HTR-8/SVneo (cell line): ENCODE measurements at places on chromosomes 6 and 20.

DNA sequence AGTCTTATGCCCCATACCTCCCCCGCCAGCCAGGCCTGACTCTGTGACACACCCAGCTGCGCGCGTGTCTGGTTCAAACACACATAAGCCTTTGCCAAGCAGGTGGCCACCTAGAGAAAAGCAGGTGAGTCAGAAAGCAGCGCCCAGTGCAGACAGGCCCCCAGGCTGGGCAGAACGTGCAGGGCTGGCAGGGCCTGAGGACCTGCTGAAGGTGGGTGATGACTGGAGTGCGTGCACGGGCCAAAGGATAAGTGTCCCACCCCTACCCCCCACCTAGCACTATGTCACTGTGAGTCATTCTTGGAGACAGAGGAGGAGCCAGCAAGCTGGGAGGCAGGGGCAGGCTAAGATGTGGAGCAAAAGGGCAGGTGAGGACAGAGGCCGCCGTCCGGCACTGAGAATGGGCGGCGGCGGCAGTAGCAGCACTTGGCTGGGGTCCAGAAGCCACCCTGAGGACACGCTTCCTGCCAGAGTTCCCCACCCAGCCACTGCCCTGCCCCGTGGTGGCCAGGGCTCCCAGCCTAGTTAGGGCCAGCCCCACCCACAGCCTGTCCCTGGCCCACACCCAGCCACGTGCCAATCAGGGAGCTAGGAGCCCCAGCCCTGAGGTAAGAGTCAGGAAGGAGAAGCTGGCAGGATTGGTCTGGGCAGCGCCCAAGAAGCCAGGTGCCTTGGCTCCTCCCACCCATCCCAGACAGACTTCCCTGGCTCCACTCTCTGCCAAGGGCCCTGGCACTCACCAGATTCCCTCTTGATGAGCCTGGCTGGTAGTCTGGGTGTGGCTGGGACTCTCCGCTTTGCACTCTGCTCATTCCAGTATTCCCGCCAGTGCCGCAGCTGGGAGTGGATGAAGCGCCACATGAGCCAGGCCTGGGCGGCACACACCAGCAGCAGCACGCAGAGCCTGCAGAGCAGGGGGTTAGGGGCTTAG, 72.7 kb downstream of the TRAM2 start:
- peak; percentile 89 for DNase-seq

DNA sequence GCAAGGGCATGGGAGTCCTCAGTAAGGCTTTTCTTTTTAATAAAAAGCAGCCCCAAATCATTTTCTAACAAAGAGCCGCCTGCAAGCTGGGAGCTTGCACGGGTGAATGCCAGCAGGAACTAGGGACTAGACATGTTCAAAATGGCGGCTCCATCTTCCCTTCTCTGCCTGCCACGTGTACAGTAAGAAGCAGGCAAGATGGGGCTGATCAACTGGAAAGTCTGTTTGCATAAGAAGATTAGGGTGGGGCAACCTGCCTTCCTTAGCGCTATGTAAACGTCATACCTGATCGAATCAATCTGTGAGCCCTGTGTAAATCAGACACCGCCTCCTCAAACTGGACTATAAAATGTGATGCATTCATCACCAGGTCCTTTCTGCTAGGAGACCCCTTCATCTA, 299.4 kb upstream of the SOX4 start:
- no peak for DNase-seq

DNA sequence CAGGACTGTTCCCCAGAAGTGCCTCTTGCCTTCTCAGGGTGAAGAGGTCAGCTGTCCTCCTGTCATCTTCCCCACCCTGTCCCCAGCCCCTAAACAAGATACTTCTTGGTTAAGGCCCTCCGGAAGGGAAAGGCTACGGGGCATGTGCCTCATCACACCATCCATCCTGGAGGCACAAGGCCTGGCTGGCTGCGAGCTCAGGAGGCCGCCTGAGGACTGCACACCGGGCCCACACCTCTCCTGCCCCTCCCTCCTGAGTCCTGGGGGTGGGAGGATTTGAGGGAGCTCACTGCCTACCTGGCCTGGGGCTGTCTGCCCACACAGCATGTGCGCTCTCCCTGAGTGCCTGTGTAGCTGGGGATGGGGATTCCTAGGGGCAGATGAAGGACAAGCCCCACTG, 9.8 kb downstream of the PI16 start:
- DNase-seq: no peak

- no peak for DNase-seq
These were observed 665.9 kb upstream of the CITED2 start for GRCh38 chr6:140040396-140040795.

DNA sequence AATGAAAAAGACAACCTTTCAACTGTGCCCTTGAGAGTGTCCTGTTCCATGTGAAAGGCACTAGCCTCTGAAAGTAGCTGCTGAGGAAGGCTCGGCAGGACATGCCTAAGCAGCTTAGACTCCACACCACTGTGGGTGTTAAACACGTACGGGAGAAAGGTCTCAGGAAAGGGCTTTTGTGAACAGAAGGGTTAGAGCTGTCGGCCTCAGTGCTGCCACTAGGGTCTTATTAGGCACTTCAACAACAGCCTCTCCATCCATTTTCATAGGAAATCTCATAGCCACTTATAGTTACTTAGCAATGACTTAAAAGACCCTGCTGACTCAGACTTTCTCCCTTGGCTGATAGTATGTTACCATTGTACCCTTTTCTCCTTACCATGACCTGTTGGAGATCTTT, 662.8 kb downstream of the TBC1D32 start:
- no peak for DNase-seq

DNA sequence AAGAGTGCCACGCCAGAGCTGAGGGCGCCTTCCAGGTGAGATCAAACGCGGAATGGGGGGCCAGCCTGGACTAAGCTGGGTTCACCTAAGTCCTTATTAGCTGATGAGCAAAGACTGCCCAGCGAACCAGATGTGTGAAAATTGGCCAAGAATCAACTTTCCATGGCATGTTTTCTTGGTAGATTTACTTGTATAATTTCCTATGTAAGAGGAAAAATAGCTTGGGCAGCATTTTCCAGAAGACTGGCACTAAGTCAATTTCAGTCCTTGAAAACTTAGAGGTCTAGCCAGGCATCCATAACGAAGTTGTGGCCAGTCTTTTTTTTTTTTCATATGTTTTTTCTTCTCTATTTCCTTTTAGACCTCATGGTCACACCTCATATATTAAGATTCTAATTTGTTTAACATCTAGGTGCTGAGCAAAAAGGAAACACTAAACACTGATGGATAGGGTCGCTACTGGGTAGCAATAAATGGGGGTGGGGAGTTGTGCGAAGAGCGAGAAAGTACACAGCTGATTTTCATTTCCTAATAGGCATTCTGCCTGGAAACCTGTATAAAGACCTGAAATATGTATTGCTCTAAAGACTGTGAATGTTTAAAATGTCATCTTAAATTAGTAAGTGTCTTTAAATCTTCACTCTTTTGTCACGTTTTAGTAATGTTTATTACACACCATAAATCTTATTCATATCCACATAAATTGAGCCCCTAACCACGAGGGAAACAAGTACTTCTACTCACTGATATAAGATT, 188.8 kb downstream of the CD83 start:
- DNase-seq: no peak

- no peak for DNase-seq
These were observed 33.7 kb downstream of the FAM50B start for GRCh38 chr6:3882866-3883265.

- DNase-seq: no peak
These were observed 37.5 kb downstream of the FAM217A start for GRCh38 chr6:4041480-4041879.

DNA sequence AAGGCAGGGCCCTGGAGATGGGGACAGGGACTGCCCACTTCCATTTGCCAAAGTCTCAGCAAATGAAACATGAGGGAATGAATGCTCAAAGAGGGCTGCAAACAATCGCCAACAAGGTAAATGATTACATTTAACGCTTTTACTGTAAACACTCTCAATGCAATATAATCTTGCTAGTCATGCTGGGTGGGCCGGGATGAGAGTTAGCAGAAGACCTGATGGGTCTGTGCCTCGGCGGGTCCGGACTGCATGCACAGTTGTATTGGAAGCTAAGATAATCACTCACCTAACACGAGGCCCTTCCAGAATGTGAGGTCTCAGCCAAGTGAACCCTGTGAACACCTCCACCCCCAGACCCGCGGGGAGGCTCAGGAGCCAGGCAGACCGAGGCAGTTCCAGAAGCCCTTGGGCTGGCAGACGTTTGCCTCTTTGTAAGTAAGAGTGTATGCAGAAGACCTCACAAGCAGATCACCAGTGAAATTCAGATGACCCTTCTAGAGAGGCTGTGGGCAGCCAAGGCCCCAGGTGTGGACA, 4.7 kb upstream of the SLCO4A1 start:
- DNase-seq: no peak

DNA sequence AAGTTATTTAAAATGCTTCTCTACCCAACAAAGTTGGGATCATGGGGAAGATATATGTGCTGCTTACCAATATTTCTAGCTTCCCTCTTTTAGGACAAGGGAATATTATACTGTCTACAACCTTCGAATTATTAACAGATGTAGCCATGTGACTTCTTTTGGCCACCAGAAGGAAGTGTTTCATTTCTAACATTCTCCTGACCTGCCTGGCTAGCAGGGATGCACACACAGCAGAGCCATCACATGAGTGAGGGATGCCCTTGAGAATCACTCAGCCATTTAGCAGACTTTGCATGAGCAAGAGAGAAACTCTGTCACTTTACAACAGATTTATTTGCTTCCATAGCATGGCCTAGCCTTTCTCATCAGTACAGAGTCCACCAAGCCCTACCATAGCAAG, 230.7 kb upstream of the MARCKS start:
- no peak for DNase-seq

GRCh38 chr6:165679326-165679725, 16.3 kb upstream of the PDE10A start:
- no peak for DNase-seq

DNA sequence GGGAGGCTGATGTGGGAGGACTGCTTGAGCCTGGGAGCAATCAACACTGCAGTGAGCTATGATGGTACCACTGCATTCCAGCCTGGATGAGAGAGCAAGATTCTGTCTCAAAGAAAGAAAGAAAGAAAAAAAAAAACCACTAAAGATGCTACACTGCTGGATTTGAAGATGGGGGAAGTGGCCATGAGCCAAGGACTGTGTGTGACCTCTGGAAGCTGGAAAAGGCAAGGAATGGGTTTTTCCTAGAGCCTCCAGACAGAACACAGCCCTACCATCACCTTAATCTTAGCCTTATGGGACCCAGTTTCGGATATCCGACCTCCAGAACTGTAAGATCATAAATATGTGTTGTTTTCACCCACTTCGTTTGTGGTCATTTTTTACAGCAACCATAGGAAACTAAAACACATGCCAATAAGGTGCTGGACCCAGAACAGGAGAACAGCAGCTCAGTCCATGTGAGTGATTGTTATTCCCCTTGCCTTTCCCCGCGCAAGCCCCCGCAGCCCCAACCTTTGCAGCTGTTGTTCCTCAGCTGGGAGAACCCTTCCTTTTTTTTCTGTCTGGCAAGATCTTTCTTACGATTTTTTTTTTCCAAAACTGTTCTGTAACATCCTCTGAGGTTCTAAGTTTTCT, 11.1 kb upstream of the VAPB start:
- no peak for DNase-seq

DNA sequence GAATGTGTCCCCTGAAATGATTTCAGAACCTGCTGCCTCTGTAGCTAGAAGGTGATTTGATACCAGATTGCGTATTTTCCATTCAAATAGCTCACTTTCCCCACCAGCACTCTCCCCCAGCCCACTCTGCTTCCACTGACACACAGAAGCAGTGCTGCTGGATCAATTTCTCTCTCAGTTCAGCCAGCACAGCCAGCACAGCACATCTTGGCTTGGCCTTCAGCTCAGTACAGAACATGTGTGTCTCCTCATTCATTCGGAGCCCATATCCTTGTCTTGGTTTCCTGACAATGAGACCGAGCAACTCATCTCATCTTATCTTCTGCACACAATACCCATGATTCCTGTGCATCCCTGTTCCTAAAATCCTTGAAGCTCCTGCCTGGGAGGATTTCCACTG, 33.8 kb upstream of the CD83 start:
- DNase-seq: no peak

- no peak for DNase-seq
These were observed 19.3 kb downstream of the PREX1 start for GRCh38 chr20:48808382-48809034.

- DNase-seq: peak; percentile 17
These were observed 174.2 kb upstream of the THBS2 start for GRCh38 chr6:169427856-169428255.

DNA sequence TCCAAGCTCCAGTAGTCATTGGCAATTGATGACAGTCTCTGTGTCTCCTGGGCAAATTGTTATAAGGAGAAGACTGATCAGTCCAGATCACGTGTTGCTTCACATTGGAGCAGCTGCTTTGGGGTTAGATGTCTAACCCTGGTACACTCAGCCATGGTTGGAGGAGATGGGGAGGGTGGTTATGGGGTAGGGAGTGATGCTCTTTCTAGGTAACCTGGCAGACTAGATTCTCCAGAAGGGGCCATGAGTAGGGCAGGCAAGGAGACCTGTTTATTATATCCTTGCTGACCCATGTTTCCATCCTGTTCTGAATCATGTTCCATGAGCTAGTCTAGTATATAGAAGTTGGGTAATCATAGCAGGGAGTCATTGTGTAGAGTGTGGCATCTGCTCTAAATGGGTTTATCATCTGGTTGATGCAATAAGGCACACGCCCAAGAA, 50.8 kb upstream of the BACH2 start:
- no peak for DNase-seq

- DNase-seq: no peak
These were observed 166.5 kb downstream of the SOBP start for GRCh38 chr6:107656401-107656800.

GRCh38 chr6:147704691-147705090, 196.2 kb downstream of the SAMD5 start:
- DNase-seq: no peak
